ENCODE measurements at places on chromosomes 5 and 9.

GRCh38 chr9:34759432-34760134 is 49.6 kb upstream of the CCL21 start:
- DNase-seq: no peak

DNA sequence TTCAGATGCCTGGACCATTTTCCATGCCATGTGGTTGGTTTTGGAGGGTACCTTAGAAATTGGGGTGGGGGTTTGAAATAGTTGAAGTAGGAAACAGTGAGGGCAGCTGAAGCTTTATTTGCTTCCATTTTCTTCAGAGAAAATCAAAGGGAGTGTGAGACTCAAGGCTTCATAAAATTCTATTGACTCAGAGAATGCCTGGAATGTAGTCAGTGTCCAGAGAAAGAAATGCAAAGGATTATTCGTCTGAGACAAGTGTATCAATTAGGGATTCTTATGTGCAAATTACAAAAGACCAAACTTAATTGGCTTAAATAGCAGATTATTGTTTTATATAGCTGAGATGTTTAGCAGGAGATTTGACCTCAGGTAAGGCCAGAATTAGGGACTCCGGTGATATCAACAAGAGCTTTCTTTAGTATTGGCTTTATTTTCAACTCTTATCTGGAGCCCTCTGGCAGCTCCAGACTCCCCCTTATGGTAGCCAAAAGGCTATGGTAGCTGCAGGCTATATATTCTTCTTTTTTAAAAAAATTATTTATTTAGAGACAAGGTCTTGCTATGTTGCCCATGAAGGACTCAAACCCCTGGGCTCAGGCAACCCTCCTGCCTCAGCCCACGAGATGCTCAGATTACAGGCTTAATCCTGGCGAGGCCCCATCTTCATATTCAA is 38.9 kb downstream of the PTTG1 start:
- peak; percentile 20 for DNase-seq

- DNase-seq: peak; percentile 22
Observed at GRCh38 chr9:133822430-133823065, 84.4 kb upstream of the SARDH start.

DNA sequence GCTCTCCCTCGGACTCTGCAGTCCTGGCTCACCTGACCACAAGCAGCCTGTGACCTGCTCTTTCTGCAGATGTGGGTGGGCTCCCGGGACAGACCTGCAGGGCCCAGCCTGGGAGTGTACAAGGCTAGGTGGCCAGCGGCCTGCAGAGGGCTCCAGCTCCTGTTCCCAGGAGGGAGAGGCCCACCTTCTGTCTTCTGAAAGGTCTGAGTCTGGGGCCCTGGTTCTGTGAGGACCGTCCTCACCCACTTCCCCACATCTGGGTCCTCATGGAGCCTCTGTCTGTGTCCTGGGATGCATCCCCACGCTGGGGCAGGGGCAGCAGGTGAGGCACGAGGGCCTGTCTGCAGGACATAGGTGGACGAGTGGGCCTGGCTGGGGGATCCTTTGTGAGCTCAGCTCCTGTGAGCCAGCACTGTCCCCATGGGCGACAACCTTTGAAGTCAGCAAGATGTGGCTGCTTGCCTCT is 43.7 kb downstream of the PHF2 start:
- DNase-seq: no peak

DNA sequence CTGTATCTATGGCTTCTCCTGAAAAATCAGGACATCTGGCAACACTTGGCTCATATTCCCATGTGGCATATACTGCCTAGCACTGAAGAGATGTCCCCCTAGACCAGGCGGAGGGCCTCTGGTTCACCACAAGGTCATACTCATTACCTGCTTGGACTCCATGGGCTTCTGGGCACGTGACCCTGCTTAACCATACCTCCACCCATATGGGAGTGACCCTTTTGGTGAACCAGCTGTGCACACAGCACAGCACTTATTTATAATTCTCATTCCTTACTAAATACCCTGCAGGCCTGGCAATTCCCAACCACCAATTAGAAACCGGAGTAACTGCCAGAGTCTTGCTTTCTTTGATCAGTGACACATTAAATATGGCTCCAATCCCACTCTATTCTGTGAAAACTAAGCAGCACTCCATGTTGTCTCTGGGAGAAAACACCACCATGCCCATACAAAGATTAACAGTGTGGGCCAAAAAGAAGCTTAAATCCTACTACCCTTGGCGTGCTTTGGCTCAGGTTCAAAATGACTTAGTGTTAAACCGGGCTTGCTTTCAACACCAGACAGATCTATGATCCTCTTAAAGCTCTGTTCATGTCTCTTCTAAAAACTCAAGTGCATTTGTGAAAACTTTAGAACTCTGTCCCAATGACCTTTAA is 57.7 kb downstream of the MTMR12 start:
- no peak for DNase-seq

GRCh38 chr5:150608991-150609390 is 31.5 kb upstream of the SYNPO start:
- DNase-seq: no peak

DNA sequence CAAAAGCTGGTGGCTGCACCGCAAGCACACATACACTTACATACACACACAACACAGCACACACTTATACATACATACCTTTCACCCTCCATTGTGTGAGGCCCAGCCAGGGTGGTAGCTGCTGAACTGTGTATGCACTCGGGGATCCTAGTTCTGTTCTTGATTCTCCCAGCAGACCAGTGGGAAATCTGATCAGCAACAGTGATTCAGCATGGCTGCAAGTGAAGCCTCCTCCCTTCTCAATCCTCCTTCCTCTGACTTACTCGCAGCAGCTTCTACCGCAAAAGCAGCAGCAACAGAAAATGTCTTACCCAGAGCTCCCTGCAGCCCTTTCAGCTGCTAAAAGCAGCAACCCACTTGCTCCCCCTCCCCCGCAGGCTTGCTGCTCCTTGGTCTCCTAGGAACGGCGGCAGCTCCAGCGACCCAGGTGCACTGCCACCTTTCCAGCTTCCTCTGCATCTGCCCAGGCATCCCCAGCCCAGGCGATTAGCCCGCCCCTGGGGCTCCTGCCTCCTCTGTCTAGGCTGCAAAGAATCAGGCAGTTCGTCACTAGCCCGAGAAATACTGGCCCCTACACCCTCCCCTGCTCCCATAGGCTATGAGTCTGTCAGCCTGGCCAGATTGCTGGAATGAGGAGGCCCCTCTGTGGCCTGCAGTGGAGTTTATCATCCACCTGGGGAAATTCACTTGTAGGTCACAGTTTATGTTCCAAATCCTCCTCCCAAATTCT is at the start of gene KLHL3:
Gene KLHL3 (minus strand): TSS at position 535 of the 730 bp plus-strand sequence. CDS start 443 bp downstream, at position 92.
- DNase-seq: no peak

DNA sequence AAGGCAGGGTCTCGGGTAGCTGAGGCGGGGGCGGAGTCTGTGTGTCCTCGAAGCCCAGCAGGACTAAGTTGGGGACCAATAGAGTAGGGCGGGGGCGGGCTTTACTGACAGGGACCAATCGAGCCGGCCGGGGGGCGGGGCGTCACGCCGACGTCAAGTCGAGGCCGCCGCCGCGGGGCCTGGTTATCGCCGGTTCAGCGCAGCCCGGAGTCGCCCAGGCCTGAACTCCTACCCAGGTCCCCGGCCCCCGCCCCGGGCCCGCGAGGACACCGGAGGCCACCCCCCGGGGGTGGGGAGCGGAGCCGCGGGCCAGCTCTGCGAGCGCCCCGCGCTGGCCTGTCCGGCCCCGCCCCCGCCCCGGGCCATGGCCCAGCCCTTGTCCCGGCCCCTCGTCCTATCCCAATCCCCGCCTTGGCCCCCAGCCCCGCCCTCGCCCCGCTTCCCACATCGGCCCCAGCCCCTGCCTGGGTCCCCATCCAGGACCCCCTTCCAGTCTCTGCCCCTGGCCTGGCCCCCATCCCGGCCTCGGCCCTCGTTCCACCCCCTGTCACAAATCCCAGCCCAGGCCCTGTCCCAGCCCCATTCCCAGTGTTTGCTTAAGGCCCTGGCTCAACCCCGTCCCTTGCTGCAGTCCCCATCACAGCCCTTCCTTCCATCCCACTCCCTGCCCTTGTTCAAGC is at the start of gene TMEM8B:
Gene TMEM8B (plus strand): TSS at position 145 of the 680 bp plus-strand sequence. CDS start 220 bp downstream, at position 365.
- DNase-seq: peak; percentile 82

DNA sequence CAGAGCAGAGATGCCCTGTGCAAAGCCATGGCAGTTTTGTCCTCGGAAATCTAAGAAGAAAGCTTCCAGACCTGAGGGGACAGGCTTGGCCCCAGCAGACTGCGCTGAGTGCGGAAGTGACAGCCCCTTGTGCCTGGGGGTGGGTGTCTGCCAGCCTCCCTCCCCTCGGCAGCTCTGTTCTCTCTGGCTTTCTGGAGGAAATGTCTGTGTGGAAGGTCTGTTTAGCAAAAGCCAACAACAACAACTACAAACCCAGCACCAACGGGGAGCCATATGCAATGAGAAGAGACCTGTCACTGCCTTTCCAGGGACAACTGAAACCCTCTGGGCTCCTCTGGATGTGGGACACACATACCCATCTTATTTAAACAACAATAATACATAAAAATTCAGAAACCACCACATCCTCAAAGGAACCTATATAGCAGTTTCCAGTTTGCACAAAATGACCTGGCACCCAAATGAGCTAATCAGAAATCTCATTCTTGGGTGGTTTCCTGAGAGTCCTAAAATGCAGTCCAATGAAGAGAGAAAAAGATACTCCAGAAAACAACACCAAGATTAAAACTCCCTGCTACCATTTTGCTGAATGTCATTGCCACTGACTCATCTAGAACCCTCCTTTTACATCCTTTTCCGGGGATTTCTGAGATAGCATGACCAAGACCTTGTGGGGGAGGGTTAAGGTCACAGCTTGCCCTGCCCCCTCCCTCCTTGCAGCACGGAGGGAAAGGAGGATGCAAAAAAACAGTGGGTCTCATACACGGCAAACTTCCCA is 97.7 kb downstream of the AK8 start:
- DNase-seq: peak; percentile 46

- DNase-seq: no peak
Observed at GRCh38 chr5:179802207-179802883, 4.3 kb downstream of the MGAT4B start.

GRCh38 chr5:78777901-78778300 is 129.3 kb upstream of the LHFPL2 start:
- DNase-seq: no peak

All from inflammatory macrophage treated with lipopolysaccharide for 1 hour (primary cell).